ENCODE measurements at places on chromosomes 5 and 9.

DNA sequence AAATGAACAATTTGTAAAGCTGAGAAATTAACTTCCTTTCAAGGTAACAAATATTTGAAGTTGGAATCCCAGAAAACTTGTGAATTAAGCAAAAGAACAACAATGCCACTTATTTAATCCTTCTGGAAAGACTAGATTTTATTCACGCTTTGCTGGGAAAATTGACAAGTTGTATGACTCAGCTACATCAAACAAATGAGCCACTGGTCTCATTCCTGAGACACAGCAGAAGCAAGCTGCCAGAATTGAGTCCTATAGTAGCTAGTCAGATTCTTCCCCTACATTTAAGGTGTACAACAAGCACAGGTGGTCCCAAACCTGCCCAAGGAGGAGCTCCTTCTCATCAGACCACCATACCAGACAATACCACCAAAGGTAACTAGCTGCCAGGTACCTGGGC lies 280.7 kb downstream of the SPOCK1 start:
- no peak for DNase-seq

DNA sequence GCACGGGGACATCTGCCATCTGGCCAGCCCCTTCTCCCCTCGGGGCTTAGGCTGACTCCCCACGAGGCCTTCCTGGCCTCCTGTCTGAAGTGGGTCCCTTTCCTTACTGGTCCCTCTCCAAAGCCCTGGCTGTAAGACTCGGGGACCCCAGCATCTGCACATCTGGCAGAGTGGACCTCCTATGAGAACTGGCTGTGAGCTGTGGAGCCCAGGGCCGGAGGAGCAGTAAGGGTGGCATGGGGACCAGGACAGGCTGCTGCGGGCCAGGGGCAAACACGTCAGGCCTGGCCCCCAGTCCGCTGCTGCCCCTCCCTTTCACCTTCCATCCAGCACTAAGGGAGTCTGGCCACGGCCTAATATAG lies 33.8 kb downstream of the EXOC3 start:
- DNase-seq: no peak

DNA sequence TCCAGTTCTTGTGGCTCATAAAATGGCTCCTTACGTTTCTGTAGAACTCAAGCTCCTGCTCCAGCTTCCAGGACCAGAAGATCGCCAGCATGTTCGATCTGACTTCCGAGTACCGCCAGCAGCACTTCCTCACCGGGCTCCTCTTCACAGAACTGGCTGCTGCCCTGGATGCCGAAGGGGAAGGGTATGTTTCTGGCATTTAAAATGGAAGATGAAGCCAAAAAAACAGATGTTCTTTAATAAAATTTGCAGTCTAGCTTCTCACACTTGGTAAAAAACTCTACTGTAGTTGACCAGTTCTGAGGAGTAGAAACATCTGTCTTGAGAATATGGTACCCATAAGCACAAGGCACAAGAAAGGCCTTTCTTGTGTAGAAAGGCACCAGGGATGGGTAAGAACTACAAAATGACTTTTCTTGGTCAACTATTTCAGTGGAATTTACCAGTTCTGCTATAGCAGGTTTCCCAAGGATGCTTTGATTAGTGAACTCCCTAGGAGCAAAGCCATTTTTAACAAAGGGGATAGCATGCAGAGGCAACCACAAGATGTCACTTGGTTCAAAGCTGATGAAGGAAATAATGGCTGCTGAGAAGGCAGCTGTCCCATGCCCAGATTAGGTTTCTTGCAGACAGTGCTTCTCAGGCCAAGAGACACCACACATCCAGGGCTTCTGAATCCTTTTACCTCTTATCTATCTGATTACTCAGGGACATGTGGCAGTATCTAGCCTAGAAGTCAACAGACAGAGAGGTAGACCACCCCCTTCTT lies 192.4 kb downstream of the DOCK8 start:
- DNase-seq: no peak

DNA sequence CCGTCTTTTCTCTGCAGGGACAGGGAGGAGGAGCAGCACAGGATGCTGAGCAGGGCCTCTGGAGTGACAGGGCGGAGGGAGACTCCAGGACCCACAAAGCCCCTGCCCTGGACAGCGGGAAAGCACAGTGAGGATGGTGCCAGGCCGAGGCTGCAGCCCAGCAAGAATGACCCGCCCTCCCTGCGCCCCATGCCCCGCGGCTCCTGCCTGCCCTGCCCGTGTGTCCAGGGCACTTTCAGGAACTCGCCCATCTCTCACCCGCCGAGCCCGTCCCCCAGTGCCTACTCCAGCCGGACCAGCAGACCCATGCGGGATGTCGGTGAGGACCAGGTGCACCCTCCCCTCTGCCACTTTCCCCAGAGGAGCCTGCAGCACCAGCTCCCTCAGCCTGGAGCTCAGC lies 9.1 kb upstream of the EXOC3 start:
- DNase-seq: no peak

DNA sequence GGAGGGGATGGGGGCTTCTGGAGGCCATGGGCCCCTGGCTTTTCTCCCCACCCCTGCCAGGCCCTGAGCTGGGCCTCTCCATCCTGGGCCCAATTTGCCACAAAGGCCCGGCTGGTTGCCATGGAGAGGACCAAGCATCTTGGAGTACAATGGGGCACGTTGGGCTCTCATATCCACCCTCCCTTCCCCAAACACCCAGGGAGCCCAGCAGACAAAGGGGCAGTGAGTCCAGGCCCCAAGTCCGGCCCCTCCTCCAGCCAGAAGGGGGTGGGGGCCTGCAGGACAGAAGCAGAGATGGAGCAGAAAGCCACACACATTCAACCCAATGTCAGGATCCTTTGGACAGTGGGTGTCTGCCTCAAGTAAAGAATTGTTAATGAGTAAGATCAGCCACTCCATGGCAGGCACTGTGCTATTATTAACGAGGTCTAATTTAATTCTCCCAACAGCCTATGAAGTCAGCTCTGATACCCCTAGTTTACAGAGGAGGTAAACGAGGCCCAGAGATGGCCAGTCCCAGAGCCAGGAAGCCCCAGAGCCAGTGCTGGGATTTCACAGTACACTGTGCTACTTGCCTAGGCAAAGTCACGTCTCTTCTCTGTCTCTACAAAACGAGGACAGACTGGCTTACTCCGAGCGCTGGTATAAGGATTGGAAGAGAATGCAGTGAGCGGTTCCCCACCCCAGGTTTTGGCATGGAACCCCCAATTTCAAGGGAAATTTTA lies 2.3 kb downstream of the CRB2 start:
- no peak for DNase-seq

- DNase-seq: no peak
Measured at GRCh38 chr9:75878488-75878860, 12.0 kb upstream of the PCSK5 start.

GRCh38 chr5:159749146-159749545 lies 167.1 kb upstream of the ADRA1B start:
- no peak for DNase-seq

GRCh38 chr9:83708515-83709158 lies 879 bp upstream of the UBQLN1 start:
- peak; percentile 51 for DNase-seq

DNA sequence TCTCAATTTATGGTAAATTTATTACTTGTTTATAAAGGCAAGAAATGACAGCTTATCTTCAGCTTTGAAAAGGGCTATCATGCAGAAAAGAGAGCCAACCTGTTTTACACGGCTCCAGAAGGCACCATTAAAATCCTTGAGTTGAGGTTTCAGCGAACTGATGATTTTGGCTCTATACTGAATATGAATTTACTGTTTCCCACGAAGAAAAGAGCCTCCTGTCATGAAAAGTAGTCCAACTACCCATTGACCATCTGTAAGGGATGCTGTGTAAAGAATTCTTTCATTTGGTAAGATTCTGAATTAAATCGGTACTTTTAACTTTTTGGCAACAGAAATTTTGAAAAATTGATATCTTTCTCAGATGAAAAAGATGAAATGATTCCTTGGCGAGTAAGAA lies 657.6 kb upstream of the ZNF608 start:
- DNase-seq: no peak

DNA sequence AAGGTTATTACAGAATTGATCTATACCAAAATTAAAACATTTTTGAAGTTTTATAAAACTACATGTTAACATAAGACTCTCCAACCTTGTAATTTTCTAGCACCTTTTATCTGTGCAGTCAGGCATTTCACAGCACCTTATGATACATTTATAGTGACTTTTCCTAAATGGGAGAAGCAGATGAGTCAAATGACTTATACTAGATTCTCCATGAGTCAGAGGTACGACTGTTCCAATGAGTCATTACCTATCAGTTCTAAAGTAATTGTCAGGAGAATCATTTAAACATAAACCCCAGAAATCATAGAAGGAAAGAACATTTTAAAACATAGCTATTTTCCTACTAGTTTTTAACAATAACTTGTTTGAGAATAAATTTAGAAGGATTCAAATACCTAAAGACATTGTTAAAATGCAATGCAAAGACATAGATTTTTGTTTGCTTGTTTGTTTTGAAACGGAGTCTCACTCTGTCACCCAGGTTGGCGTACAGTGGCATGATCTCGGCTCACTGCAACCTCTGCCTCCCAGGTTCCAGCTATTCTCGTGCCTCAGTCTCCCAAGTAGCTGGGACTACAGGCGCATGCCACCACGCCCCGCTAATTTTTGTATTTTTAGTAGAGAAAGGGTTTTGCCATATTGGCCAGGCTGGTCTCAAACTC lies 34.7 kb upstream of the DMXL1 start:
- no peak for DNase-seq

- DNase-seq: no peak
Measured at GRCh38 chr9:14779566-14780022, 57.1 kb upstream of the CER1 start.

DNA sequence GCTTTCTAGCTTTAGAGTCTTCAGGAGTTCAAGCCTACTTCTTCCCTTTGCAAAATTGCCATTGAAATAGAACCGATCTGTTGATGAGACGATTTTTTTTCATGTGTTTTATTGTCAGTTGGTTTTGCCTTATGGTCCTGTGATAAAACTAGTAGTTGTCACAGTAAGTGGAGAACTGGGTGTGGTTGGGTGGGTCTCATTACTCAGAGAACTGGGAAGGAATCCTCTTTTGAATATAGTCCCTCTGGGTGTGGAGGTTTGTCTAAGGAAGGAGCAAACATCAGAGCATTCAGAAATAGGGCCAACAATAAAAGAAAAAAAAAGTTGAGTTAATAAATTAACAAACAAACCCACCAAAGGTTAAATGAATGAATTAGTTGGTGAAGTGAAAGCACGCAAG lies 69.0 kb downstream of the ALDH1A1 start:
- DNase-seq: no peak

- DNase-seq: no peak
Measured at GRCh38 chr9:89177944-89178829, at the start of gene SHC3. Gene SHC3, minus strand, starts transcription at chr9:89178818. Its CDS starts 358 bp downstream, at chr9:89178460.

All from activated CD4-positive, alpha-beta T cell treated with anti-CD3 and anti-CD28 coated beads for 4 hours (primary cell).